ENCODE measurements at places on chromosomes 3 and 15. TPM values are rescaled to one million over a fixed set of nuclear protein-coding genes. Genes with fewer than 3 reads are reported as not detected.

The SCAPER gene
- total RNA-seq, result 9.8 TPM

The MYL3 gene
- not detected for total RNA-seq

The SLC6A1 gene
- total RNA-seq, result not detected

The KBTBD8 gene
- total RNA-seq, result 1.4 TPM

The LRRC31 gene
- 0.24 TPM for total RNA-seq

The PLSCR5 gene
- total RNA-seq, result not detected

The XIRP1 gene
- total RNA-seq, result not detected

The MRPS22 gene
- 72.5 TPM for total RNA-seq

The SPINK8 gene
- not detected for total RNA-seq

The CKMT1A gene
- total RNA-seq, result 17.3 TPM

The LDHAL6B gene
- not detected for total RNA-seq

The CELSR3 gene
- total RNA-seq, result 3.4 TPM

The LEKR1 gene
- not detected for total RNA-seq

The FBXO40 gene
- not detected for total RNA-seq

The TTLL13 gene
- total RNA-seq, result not detected

The BRPF1 gene
- 14.5 TPM for total RNA-seq

The INO80 gene
- 16.4 TPM for total RNA-seq

The TNFSF10 gene
- total RNA-seq, result 30.5 TPM

The TRANK1 gene
- 4.6 TPM for total RNA-seq

The RTP1 gene
- total RNA-seq, result not detected

The ZFAND6 gene
- total RNA-seq, result 176 TPM

The HES1 gene
- total RNA-seq, result 100 TPM

The LIPC gene
- 1.4 TPM for total RNA-seq

The SERPINI2 gene
- total RNA-seq, result not detected

The CLRN1 gene
- total RNA-seq, result not detected

The GOLGA8F gene
- 0.24 TPM for total RNA-seq

The LRRIQ4 gene
- total RNA-seq, result not detected

The SCAMP5 gene
- 0.72 TPM for total RNA-seq

The CYP1A1 gene
- 3.4 TPM for total RNA-seq

The BFSP2 gene
- total RNA-seq, result not detected

The ADAMTS7 gene
- 2.4 TPM for total RNA-seq

The PPP4R2 gene
- total RNA-seq, result 104 TPM
